Naive thymus-derived CD4-positive, alpha-beta T cell (primary cell): ENCODE measurements at places on chromosomes 12 and 14. TPM values are rescaled to one million over a fixed set of nuclear protein-coding genes. Genes with fewer than 3 reads are reported as not detected.

- DNase-seq: no peak
Observed at GRCh38 chr14:63045612-63046320, 508 bp upstream of the KCNH5 start.

DNA sequence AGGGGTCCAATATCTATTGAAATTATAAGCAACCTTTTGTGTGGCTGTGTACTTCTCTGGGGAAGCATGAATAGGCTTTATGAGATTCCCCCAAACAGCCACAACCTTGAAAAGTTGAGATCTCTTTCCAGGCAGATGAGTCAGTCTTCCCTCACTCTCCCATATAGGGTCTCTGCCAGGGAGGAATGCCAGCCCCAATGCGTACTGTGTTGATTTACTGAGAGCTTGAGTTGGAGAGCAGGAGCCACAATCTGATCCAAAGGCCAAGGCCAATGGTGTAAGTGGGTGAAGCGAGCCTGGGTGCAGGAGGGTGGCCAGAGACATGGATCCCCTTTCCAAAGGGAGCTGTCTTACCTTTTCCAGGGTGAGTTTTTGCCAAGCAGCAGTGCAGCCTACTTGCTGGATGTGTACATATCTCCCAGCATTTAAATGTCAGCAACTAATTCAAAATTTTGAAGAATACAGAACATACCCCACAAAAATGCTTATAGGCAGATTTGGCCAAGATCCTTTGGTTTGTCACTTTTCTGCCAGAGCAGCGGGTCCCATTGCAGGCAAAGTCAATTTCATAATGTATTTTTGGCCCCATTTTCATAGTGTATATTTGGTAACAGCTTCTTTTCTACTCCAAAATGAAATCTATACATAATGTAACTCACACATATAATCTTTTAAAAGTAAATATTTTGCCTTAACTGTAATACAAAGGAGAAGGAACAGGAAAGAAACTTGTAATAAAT is 88.2 kb downstream of the TBC1D30 start:
- no peak for DNase-seq

DNA sequence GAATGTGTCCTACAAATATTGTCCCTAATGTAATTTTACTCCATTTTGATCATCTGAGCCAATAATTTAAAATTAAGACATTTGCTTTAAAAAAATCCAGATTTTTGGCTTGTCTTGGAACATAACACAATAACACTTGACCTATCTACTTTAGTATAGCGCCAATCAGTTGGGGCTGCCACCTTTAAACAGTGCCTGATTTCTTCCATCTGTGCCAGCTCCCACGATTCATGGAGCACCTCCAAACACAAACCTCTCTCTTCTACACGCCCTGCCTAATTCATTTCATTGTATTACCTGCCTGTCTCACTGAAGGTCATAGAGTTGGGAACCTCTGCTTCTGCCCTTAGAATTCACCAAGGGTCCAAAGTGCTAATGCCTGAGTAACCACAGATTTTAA is 352.4 kb downstream of the TMEM132D start:
- DNase-seq: no peak

DNA sequence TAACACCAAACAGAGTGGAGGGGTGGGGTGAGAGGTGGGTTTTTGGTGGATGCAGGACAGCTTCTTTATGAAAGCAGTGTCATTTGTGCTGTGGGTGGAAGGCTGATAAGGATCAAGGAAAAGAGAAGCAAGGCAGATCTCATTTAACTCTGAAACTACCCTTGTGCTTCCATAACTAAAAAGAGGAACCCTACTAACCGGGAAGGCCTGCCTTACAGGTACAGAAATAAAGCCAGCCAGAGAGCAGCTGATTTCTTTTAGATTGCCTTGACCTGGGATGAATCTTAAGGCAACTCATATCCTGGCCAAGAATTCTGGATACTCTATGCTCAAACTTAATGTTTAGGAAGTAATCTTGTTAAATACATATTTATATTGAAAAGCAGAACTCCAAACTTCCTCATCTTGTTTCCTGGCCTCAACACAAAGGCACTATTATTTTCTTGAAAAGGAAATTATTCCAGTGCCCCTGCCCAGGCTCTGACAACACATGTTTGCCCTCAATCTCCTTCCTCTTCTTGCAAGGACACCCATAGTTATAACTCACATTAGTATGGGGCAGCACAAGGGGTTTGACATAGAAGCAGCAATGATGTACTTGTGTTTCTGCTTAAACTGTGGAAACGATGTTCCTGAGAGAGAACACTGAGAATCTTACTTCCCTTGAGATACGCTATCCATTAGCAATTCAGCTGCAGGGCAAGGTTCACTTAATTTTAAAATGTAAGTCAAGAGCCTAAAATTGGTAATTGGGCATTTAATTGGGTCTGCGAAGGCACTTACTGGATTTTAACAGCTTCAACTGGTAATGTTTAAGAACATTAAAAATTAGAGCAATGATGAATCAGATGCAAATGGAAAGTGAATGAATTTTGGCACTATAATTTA is 173.7 kb downstream of the STXBP6 start:
- DNase-seq: no peak

DNA sequence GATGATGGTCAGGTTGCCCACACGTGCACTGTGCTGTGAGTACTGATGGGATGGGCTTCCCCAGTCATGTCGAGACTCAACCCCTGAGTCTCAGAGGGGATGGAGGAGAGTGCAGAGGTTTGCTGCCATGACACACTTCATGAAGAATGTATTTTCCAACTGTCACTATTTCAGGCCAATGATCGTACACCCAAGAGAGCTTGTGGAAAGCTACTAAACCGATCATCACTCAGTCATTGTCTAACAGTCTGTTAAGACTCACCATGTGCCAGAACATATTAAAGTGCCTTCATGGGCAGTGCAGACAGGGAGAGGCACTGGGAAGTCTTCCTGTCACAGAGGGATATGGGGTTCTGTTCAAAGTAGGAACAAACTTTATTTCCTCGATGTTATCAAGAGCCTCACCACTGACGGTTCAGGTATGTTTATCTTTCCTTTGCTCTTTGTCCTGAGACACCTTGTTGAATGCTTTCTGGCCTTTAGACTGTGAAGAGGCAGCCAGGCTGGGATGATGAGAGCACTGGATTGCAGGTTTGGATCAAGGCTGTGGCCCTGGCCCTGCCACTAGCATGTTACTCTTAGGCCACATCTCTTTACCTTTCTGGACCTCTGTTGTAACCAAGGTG is 41.6 kb upstream of the NTF3 start:
- DNase-seq: no peak

- DNase-seq: no peak
Observed at GRCh38 chr12:53090105-53090504, 7.4 kb upstream of the IGFBP6 start.

GRCh38 chr14:75628816-75629215 is 31.9 kb downstream of the ERG28 start:
- no peak for DNase-seq

GRCh38 chr12:129193263-129193871 is 340.1 kb downstream of the GLT1D1 start:
- DNase-seq: no peak

DNA sequence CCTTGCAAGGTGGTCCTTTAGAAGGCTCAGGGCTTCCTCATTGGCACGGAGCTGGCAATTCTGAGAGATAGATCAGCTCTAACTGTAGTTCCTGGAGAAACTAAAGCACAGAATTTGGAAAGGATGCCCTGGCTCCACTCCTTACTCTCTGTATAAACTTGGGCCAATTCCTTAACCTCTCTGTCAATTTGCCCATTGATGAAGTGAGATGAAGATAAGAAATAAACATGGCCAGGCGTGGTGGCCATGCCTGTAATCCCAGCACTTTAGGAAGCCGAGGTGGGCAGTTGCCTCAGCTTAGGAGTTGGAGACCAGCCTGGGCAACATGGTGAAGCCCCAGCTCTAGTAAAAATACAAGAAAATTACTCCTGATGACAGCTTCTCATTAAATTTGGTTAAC is 34.0 kb upstream of the COX6A1 start:
- no peak for DNase-seq

- DNase-seq: no peak
Observed at GRCh38 chr12:46219132-46219876, 49.5 kb downstream of the SLC38A1 start.

- no peak for DNase-seq
Observed at GRCh38 chr12:19154686-19155085, 25.2 kb downstream of the PLEKHA5 start.

GRCh38 chr12:11787437-11787836 is 138.0 kb downstream of the ETV6 start:
- DNase-seq: no peak

DNA sequence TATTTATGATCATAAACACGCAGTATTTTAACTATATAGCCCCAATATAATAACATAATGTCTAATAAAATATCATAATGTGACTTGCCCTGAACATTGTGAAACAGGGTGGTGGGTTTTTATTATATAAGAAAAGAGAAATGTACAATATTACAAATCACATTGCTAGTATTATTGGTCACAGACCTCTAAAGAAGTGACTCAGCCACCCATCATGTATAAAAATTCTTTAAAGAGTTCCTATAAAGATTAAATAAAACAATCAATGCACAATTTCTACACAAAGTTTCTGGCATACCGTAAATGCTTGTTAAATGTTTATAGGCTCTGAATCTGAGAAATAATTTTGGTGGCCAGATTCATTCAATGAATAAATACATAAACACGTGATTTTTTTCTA is 28.9 kb downstream of the ABCC9 start:
- DNase-seq: no peak

GRCh38 chr14:88983755-88984154 is 159.3 kb downstream of the TTC8 start:
- no peak for DNase-seq

DNA sequence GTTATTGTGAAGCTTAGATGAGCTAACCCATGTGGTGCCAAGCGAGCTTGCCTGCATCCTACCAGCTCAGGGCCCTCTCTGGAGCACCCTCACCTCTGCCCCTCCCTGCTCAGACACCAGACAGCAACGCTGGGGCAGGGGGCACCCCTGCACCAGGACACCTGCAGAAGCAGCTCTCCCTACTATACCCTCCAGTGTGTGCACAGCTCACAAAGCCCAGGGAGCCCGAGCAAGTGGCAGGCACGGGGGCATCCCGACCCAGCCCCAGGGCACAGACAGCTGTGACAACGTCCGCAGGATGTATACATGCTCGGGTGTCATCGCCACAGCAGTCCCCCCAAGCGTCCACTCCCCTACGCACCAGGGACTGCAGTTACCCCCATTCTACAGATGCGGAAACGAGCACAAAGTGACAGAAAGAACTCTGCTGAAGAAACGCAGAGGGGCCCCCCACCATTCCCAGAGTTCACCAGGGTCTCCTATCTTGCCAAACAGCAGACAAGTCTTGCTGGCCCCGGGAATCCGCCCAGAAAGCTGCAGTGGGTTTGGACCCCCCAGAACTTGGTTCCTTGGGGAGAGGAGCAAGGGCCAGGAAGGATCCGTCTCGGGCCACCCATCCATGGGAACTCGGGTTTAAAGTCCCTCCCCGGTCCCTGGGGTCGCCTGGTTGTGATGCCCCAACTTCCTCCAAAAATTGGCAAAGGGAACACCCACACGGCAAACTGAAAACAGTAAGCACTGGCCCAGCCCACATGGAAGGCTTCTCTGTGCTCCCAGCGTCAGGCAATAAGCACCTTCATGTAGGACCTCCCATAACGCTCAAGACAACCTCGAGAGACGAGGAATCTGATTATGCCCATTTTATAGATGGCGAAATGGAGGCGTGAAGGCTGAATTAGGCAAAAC is 12.0 kb downstream of the NCOR2 start:
- no peak for DNase-seq

GRCh38 chr12:1837541-1838204 is 17.3 kb downstream of the LRTM2 start:
- DNase-seq: no peak

DNA sequence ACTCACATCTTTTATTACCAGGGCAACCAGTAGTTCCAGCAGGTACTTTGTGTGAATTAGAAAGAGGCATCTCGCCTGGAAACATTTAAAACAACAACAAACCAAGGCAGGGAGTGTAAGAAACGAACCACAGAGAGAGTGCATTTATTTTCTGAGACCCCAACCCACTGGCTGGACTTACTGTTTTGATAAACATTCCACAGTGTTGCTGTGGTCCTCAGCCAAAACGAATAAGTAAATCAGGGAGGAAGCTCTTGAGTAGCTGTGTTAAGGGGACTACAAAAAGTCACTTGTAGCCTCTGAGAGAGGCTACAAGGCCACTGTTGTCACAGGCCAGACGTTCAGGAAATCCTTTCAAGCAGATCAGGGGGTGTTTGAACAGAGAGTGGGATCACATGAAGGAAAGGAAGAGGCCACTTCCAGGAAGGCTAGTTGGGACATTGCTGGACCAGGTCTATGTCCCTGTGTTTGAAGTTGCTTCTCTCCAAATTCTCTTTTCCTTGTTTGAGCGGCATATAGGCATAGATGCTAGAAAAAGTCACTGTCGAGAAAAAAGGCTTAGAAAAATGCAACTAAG is 33.8 kb downstream of the DMAC2L start:
- DNase-seq: no peak

DNA sequence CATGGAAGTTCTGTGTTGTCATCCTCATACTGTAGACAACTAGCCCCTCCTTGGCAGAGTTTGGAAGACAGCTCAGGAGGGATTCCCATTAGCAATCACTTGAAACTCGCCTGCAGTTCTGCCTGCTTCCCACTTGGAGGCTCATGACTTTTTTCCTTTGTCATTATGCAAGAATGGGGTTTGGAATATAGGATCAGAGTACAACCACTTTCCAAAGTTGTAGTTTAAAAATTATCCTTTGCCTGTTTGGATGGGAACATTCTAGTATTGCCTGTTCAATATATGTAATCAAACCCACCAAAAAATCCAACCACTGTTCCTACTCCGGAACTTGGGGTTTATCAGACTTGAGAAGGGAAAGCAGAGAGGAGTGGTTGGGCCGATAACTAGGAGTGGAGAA is 2.1 kb upstream of the GPD1 start:
- DNase-seq: no peak

GRCh38 chr14:103139132-103140025 is 16.1 kb downstream of the TNFAIP2 start:
- no peak for DNase-seq

CLEC14A gene
- not detected for polyA plus RNA-seq

LRRK2 gene
- not detected for polyA plus RNA-seq

LRRC10 gene
- not detected for polyA plus RNA-seq

HPD gene
- polyA plus RNA-seq: not detected

RTL1 gene
- not detected for polyA plus RNA-seq

PARP11 gene
- 7.2 TPM for polyA plus RNA-seq

SLC6A15 gene
- not detected for polyA plus RNA-seq

EMP1 gene
- not detected for polyA plus RNA-seq
